ENCODE measurements at places on chromosomes 2 and 18.

DNA sequence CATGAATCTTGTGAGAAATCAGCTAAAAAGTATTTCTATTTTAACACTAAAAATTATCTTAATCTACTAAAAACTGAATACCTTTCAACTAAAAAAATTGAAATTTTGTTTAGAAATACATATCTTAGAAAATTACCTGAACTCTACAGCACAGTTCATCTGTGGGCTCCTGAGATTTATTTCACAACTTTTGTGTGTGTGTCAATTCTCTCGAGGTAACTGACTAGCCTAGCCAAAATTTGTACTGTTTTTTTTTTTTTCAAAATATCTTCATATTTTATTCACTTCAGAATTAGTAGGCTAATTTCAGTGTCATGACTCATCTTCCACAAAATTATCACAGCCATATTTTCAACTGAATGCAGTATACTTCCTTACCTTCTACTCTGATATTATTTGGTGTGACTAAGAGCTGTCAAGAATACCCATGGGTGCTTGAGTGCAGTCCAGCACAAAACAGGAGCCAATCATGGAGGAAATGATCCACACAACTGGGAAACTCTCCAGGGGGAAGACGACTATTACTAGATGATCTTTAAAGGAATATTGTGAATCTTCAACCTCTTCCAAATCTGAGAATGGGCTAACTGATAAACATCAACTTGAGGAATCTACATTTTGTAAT, 174.6 kb downstream of the ZNF385B start:
- no peak overlapping the region for H3K27ac ChIP-seq
- DNase-seq: no peak
- no peaks in the 10 kb centered on the region for H3K36me3 ChIP-seq
- H3K27me3 ChIP-seq: no peaks in the 10 kb centered on the region

DNA sequence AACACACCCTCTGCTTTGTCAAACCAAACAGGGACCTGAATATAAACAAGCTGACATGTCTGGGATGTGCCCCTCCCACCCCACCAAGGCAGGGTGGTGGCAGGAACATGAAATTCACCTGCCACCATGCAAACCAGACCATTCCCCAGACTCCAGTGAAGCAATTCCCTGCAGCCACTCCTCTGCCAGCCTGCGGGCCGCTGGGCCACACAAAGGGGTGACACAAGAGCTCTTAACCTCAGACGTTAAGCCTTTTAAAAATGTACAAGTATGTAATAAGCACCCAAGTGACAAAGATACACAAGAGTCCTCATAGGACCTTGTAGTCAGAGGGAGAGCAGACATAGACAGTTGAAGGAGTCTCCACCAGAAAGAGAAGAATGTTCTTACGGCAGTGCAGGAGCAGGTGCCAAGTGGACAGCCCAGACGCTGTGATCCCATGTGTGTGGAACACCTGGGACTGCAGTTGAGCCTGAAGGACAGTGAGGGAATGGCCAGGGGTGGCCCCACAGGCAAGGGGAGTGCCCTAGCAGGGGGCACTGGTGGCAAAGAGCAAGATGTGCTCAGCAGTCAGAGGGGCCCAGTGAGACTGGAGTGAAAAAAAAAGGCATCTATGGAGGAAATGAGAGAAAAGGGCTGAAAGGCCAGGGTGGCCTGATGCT, 36.9 kb downstream of the CRACDL start:
- no peaks in the 10 kb centered on the region for H3K27me3 ChIP-seq
- DNase-seq: no peak
- H3K27ac ChIP-seq: no peak overlapping the region
- H3K4me3 ChIP-seq: no peak overlapping the region
- H3K36me3 ChIP-seq: no peaks in the 10 kb centered on the region

- no peak overlapping the region for H3K27ac ChIP-seq
- H3K27me3 ChIP-seq: no peaks in the 10 kb centered on the region
- peaks cover 1% of the 10 kb centered on the region for H3K4me1 ChIP-seq
- no peak for DNase-seq
Measured at GRCh38 chr2:134897932-134898331, 20.7 kb upstream of the CCNT2 start.

DNA sequence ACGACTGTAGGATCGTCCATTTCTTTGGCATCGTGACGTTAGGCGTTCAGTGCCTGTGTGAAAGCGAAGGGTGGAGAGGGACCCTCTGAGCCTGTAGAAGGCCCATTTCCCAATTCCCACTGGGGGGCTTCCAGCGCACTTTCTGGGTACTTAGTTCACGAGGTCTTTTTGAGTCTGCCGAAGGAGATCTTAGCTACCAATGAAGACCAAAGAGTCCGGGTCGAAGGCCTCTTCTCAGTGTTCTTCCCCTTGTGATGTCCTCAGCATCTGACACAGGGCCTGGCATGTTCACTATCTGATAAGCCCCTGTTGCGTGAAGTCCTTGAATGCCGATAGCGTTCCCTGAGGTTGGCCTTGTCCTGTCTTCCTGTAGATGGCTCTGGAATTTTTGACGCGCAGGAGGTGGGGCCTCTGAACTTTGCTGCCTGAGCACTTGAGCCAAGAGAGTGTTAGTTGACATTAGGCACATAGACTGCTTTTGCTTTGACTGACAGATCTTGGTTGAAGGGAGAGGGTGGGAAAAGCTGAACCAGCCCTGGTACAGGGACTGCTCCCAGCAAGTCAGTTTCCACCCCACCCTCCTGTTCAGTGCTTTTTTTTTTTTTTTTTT, 52.8 kb downstream of the LDLRAD4 start:
- H3K4me1 ChIP-seq: no peaks in the 10 kb centered on the region
- no peaks in the 10 kb centered on the region for H3K36me3 ChIP-seq
- no peak overlapping the region for H3K4me3 ChIP-seq
- no peak overlapping the region for H3K27ac ChIP-seq
- no peak for DNase-seq
- H3K27me3 ChIP-seq: no peaks in the 10 kb centered on the region

DNA sequence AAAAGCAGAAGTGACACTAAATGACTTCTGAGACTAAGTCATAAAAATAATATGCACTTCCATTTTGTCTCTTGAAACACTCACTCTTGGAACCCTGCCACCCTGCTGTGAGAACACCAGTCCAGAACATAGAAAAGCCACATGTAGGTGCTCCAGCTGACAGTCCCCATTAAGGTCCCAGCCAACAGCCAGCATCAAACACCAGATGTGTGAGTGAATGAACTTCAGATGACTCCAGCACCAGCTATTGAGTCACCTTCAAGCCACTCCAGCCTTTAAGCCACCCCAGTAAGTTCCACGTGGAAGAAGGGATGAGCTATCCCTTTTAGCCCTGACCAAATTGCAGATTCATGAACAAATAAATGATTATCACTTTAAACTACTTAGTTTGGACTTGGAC, 31.5 kb upstream of the LGALSL start:
- H3K27ac ChIP-seq: no peak overlapping the region
- peaks cover 2% of the 10 kb centered on the region for H3K4me1 ChIP-seq
- H3K27me3 ChIP-seq: no peaks in the 10 kb centered on the region
- no peak overlapping the region for H3K4me3 ChIP-seq
- no peaks in the 10 kb centered on the region for H3K36me3 ChIP-seq

GRCh38 chr2:47422016-47422415, 19.1 kb downstream of the MSH2 start:
- no peaks in the 10 kb centered on the region for H3K4me1 ChIP-seq
- no peak for DNase-seq
- H3K36me3 ChIP-seq: peaks cover 7% of the 10 kb centered on the region
- H3K27ac ChIP-seq: no peak overlapping the region
- H3K27me3 ChIP-seq: no peaks in the 10 kb centered on the region

DNA sequence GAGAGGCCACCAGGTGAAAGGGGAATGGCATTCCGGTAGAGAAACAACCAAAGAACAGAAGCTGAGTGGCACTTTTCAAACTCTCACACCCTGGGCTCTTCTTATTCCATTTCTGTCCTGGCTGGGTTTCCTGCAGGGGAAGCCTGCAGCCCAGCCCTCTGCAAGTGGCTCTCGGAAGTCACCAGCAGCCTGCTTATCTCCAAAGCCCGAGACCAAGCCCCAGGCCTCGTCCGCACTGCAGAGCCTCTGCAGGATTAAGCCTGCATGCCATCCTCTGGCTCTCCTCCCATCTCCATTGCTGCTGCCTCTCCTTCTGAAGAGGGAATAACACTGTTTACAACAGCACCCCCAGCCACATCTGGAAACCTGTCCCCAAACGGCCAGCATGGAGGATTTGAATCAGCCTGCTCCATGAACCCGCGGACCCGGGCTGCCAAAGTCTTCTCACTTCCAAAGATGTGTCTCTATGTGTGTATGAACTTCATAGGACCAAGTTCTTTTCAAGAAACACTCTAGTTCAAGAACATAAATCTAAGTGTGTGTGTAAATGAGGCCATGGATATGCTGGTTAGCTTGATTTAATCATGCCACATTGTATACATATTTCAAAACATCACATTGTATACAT, 54.2 kb downstream of the DIPK1C start:
- no peak overlapping the region for H3K4me3 ChIP-seq
- H3K27me3 ChIP-seq: no peaks in the 10 kb centered on the region
- no peak for DNase-seq
- H3K4me1 ChIP-seq: no peaks in the 10 kb centered on the region
- no peak overlapping the region for H3K27ac ChIP-seq

GRCh38 chr2:9949239-9949991, 2.1 kb upstream of the GRHL1 start:
- no peaks in the 10 kb centered on the region for H3K4me1 ChIP-seq
- no peaks in the 10 kb centered on the region for H3K27me3 ChIP-seq
- DNase-seq: no peak
- H3K4me3 ChIP-seq: no peak overlapping the region
- H3K36me3 ChIP-seq: no peaks in the 10 kb centered on the region

DNA sequence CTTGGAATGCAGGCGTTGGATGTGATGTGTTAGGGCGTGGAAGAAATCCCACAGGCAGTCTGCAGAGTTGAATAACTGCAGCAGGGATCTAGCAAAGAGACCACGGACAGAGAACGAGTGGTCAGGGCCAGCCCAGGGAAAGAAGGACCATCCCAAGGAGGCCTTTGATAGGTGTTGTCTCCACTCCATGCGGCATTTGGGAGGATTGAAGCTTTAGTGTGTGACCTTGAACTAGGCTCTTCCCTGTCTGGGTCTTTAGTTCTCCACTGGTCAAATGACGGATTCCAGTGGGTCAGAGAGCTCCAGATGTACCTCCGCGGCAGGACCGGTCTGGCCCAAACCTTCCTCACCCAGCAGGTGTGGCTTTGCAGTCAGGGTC, 18.4 kb downstream of the GREB1 start:
- H3K4me1 ChIP-seq: peaks cover 5% of the 10 kb centered on the region
- DNase-seq: no peak
- no peaks in the 10 kb centered on the region for H3K36me3 ChIP-seq

DNA sequence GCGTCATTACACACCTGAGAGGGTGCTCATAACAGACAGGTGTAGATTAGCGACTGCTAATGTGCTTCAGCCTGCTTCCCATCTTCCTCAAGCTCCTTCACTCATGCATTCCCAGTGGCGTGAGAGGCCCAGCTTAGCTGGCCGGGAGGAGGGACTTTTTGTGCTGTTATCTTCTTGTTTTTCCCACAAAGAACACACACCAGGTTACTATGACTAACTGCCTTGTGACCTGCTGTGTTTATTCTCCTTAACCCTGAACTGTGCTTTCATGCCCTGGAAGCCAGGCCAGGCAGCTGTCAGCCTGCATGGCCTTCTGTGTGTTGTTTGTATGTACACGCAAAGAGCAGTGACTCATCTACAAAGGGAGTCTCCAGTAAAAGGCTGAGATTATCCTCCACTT, 143.8 kb downstream of the PIEZO2 start:
- H3K36me3 ChIP-seq: no peaks in the 10 kb centered on the region
- H3K4me3 ChIP-seq: no peak overlapping the region
- DNase-seq: no peak
- peak overlapping the region; percentile 77 for H3K27ac ChIP-seq
- peaks cover 6% of the 10 kb centered on the region for H3K4me1 ChIP-seq

GRCh38 chr2:12502759-12503158, 214.0 kb upstream of the TRIB2 start:
- no peaks in the 10 kb centered on the region for H3K27me3 ChIP-seq
- H3K27ac ChIP-seq: no peak overlapping the region
- H3K4me3 ChIP-seq: no peak overlapping the region
- no peak for DNase-seq
- no peaks in the 10 kb centered on the region for H3K4me1 ChIP-seq

DNA sequence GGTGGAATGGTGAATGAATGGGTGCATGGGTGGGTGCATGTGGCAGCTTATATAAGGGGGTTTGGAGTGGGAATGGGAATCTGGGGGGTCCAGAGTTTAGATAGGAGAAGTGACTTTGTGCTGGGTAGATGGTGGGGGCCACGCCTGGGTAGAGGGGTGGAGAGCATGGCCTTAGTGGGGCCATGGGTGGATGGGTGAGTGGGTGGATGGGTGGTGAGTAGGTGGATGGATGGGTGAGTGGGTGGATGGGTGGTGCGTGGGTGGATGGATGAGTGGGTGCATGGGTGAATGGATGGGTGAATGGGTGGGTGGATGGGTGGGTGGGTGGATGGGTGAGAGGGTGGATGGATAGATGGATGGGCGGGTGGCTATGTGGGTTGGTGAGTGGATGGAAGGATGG, 53.9 kb downstream of the MYO7B start:
- H3K4me1 ChIP-seq: no peaks in the 10 kb centered on the region
- no peak overlapping the region for H3K4me3 ChIP-seq

DNA sequence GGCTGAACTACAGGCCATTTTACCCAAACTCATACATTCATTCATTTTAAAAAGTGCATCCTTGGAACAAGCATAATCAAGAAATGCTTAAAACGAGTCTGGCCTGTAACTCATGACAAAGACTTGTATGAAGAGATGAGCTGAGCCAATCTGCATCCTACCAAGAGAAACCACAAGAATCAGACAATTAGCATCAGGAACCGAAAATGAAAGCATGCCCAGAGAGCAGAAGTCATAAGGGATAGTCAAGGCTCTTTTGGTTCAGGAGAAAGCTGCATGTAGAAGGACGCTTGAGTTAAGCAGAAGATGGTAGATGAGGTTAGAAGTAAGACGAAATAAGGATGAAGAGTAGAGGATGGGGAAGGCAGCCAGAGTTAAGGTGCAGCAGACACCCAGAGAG, 137.0 kb upstream of the CTNNA2 start:
- no peak for DNase-seq
- H3K27ac ChIP-seq: no peak overlapping the region
- no peaks in the 10 kb centered on the region for H3K27me3 ChIP-seq
- no peak overlapping the region for H3K4me3 ChIP-seq
- H3K36me3 ChIP-seq: no peaks in the 10 kb centered on the region

GRCh38 chr2:29923110-29923721, 1.8 kb upstream of the ALK start:
- peak; percentile 46 for DNase-seq
- peaks cover 6% of the 10 kb centered on the region for H3K27me3 ChIP-seq
- no peaks in the 10 kb centered on the region for H3K36me3 ChIP-seq
- peaks cover 16% of the 10 kb centered on the region for H3K4me1 ChIP-seq

GRCh38 chr2:148614322-148615049, 30.1 kb upstream of the EPC2 start:
- no peak for DNase-seq
- H3K27ac ChIP-seq: no peak overlapping the region
- H3K36me3 ChIP-seq: no peaks in the 10 kb centered on the region

GRCh38 chr2:120218181-120218580, 5.0 kb downstream of the TMEM185B start:
- DNase-seq: no peak
- no peak overlapping the region for H3K27ac ChIP-seq
- no peak overlapping the region for H3K4me3 ChIP-seq
- H3K27me3 ChIP-seq: no peaks in the 10 kb centered on the region
- H3K4me1 ChIP-seq: peaks cover 5% of the 10 kb centered on the region
- H3K36me3 ChIP-seq: no peaks in the 10 kb centered on the region

- H3K36me3 ChIP-seq: no peaks in the 10 kb centered on the region
- no peaks in the 10 kb centered on the region for H3K27me3 ChIP-seq
- no peak overlapping the region for H3K27ac ChIP-seq
Measured at GRCh38 chr18:44996261-44996660, 315.6 kb downstream of the SETBP1 start.

Data from liver (tissue), 10 donors.